ENCODE measurements at places on chromosomes 5 and 9.

- DNase-seq, result peak; percentile 51
Observed at GRCh38 chr5:172910828-172911627, 48.2 kb upstream of the RPL26L1 start.

GRCh38 chr9:80516679-80517078 is 944.9 kb downstream of the TLE4 start:
- DNase-seq, result no peak

- peak; percentile 44 for DNase-seq
Observed at GRCh38 chr9:27864644-27865438, 291.6 kb upstream of the C9orf72 start.

DNA sequence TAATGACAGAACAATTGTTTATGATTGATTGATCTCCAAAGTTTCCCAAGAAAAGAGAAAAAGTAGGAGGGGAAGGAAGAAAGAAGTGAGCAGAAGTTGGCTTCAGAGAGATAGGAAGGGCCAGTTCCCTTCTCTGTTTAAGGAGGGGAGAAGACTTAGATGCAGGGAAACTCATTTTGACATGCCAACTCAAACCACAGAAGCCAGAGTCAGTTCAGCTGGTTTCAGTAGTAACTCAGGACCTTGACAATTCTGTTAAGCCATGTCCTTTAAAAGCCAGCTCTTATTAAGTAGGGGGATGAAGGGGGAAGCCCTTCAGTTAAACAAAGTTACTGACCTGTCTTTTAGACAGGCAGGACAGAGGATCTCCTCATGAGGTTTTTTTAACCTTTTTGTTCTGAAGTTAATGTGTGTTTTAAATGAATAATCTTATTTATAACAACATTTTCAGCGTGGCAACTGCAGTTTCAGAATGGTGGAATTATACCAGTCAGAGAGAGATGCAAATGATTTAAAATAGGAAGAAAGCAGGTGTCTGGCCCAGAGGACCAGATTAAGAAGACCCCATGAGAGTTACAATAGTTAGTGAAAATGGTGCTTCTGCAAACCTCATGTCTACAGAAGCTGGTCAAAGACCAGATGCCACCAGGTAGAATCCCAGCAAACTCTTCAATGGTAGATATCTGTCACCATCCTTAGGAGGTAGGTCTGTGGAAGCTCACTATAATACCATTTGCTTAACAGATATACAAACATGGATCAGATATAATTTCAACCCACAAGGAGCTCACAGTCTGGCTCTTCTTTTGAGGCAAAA is 29.3 kb upstream of the ABL1 start:
- no peak for DNase-seq

DNA sequence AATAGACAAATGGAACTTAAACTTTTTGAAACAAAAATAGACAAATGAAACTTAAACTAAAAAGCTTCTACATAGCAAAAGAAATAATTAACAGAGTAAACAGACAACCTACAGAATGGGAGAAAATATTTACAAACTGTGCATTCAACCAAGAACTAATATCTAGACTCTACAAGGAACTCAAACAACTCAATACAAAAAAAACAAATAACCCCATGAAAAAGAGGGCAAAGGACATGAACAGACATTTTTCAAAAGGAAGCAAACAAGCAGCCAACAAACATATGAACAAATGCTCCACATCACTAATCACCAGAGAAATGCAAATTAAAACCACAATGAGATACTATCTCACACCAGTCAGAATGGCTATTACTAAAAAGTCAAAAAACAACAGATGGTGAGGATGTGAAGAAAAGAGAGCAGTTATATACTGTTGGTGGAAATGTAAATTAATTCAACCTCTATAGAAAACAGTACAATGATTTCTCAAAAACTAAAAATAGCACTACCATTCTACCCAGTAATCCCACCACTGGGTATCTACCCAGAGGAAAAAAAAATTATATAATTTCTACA is 170.8 kb upstream of the RGMB start:
- DNase-seq, result no peak

DNA sequence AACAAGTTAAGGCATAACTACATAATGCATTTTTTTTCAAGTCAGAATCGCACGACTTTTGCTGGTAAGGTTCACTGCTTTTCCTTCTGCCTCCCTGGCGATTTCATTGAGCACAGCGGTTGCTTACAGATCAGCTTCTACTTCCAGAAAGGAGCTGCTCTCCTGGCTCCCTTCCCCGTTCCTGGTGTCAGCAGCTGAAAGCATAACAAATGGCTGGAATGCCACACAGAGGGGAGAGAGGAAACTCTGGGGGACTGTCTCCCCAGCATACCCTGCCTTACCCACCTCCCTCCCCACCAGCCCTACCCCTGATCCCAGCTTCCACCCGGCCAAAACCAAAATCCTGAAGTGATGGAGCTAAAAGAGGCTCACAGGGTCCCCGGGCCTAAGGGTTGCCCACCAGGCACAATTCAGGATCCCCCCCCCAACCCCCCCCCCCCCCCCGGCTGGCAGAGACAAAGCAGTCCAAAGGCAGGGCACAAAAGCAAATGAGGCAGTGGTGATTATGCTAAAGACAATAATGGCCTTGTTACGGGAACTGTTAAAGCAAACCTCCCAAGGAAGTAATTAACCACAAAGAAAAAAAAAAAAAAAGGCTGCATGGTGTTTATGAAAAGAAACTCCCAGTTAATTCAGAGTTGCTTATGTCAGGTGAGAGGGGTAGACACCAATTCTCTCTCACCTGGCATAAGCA is 126.1 kb upstream of the WWC1 start:
- DNase-seq, result no peak

DNA sequence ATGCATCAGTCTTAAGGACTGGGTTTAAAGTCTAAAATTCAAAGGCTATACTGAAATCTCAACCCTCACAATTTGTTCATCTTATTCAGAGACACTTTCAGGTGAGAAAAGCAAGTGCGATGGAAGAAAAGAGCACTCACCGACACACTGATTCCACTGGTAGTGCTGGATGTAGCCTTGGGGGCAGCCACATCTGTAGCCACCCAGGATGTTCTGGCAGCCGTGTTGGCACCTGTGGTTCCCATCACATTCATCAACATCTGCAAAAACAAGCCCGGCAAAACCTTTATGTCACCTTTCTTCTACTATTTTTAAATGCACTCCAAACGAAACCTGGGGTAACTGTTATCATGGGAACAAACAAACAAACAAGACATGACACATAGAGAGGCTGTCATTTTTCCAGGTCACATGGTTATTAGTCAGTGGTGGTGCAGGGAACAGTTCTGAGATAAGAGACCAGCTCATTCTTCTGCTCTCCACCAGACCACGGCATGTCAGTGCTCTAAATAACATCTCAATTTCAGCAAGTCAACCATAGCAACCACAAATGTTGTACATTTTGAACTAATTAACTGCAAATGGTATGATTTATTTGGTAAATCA is 188.4 kb downstream of the SLC12A2 start:
- DNase-seq, result peak; percentile 72

- peak; percentile 69 for DNase-seq
Observed at GRCh38 chr5:75651575-75652238, 40.5 kb downstream of the ANKDD1B start.

DNA sequence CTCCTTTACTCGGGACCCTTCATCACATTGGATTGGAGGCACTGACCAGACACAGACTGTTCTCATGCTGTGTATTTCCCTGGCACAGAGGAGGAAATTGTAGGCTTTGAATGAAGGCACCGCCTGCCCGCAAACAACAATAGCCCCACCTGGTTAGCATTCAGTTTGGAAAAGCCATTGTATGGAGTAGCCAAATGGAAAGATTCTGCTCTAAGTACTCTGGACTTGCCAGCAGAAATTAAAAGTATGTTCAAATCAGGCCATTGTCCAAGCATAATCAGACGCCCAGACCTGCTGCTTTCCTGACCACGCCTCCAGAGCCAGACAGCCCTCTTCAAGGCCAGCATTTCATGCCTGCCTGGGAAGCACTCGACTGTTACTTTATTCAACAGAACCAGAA is 8.0 kb upstream of the SEMA4D start:
- DNase-seq, result no peak
